ENCODE measurements at places on chromosomes 2 and 18.

- no peak for DNase-seq
Observed at GRCh38 chr2:20433249-20433648, 13.6 kb upstream of the RHOB start.

GRCh38 chr18:41410006-41410405 lies 545.0 kb upstream of the PIK3C3 start:
- no peak for DNase-seq

DNA sequence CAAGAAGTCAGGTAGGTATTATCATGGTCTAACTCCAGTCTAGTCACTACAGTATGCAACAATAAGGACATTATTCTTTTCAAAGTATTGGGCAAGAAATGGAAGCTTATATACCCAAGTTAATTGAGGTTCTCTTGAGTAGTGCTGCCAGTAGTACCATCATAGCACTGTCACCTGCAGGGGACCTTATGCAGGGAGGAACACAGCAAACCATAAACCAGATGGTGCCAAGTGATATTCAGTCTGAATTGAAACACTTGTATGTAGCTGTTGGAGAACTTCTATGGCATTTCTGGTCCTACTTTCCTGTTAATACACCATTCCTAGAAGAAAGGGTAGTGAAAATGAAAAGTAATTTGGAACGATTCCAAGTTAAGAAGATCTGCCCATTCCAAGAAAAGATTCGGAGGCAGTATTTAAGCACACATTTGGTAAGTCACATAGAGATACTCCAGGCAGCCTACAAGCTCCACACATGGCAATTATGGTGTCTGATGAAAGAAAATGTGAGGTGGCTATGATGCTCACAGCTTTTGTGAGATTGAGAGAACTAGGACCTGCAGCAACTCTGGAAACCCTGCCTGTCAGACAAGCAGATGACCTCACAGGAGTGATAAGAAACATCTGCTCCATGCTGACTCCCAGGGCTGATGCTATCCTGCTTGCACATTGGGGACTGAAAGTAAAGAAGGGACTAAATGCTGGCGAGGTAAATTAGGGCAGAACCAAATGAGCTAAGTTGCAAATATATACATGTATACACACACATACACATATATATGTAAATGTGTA lies 174.7 kb downstream of the MC4R start:
- no peak for DNase-seq

DNA sequence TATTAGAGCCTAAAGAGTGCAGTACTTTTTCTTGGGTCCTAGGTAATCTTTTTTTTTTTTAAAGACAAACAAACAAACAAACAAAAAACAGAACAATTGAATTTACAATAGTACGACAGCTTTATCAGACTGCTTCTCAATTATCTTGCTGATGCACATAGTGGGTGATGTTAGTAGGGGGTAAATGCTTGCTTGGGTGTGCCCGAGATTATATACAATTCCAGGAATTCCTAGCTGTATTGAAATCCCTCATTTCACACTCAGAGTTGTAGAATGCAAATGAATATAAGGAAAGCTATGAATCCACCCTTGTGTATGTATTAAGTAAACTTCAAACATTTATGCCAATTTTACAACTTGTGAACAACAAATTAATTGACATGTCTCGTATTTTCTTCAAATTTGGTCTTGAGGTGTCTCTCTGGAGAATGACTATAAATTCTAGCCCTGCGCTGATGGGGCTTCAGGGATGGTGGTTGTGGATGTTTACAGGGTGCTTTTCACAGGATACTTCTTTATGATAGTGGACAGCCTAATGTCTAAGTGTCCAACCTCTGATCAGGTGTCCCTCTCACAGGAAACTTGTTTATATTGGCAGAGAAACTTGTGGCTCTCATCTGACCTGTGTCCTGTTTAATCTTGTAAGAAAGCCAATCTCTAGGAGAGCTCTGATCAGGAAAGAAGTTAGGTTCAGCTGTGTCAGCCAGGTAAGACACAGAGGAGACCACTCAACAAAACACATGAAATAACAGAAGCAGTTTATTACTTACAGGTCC lies 61.9 kb upstream of the SLC39A10 start:
- no peak for DNase-seq

DNA sequence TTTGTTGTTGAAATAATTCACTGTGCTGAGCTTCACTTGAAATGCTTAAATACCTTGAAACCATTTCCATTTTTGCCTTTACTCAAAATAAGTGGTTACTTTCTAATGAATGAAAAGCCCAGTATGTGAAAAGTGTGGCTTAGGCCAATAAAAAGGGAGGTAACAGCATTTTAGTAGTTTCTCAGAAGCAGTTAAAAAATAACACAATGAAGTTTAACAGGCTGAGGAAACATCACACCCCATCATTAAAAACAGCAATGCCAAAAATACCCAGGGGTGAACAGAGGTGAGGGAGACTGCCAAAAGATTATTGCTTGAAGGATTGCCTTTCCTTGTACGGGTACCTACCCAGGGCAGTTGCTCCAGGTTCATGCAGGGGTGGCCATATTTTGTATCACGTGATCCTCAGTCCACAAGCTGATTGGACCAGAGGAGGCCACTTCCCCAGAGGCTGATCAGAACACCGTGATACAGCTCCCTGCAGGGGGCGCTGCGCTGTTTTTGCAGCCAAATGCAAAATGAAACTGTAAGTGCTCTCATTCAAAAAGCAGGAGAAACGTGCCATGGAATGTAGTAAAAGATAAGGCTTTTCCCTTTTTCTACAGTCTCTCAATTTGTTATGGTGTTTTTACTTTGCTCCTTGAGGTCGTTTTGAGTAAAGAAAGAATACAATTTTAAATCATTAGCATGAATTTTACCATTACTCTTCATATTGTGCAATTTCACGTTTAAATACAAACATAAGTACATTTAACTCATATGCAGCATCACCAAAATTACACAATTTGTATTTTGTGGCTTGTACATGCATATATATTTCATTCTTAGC lies 70.2 kb upstream of the SH3BP4 start:
- DNase-seq, result no peak

DNA sequence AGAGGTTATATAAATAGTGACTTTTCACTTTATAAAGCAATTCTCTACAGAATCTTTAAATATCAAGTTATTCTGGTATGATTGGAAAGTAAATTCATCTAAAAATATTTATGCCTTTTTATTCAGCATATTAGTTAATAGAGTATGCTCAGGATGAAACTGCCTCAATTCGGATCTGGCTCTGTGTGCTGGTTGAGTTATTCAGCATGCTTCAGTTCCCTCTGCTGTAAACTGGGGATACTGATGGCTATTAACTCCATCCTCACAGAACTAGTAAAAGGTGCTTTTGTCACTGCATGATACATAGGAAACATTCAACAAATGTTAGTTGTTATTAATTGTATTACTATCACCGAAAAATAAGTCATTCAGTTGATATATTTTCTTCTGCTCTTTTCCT lies 250.3 kb downstream of the NRXN1 start:
- no peak for DNase-seq
